ENCODE measurements at places on chromosomes 6 and 20. TPM values are rescaled to one million over a fixed set of nuclear protein-coding genes. Genes with fewer than 3 reads are reported as not detected.

The MDC1 gene
- total RNA-seq = 7.6 TPM

The HLA-DQB2 gene
- not detected for total RNA-seq

The LY6G6F gene
- total RNA-seq = not detected

The CALHM4 gene
- not detected for total RNA-seq

The SRMS gene
- total RNA-seq = not detected

The THEMIS gene
- not detected for total RNA-seq

The CFB gene
- total RNA-seq = 4.0 TPM

The NKX2-2 gene
- 4.4 TPM for total RNA-seq

The CNR1 gene
- not detected for total RNA-seq

The ACTL10 gene
- total RNA-seq = not detected

The SLC22A16 gene
- total RNA-seq = not detected

The RAMACL gene
- total RNA-seq = 0.19 TPM

The FAM83C gene
- 0.24 TPM for total RNA-seq

The MYO6 gene
- 9.4 TPM for total RNA-seq

The HCRTR2 gene
- not detected for total RNA-seq

The GPX5 gene
- not detected for total RNA-seq

The SLC22A3 gene
- total RNA-seq = 0.10 TPM

The IL17A gene
- not detected for total RNA-seq

Data from A172 (cell line).